Smooth muscle cell of bladder (primary cell): ENCODE measurements at places on chromosomes 5 and 9. TPM values are rescaled to one million over a fixed set of nuclear protein-coding genes. Genes with fewer than 3 reads are reported as not detected.

Gene KCNN2
- total RNA-seq = 0.43 and 0.55 TPM in 2 replicates

Gene GCNT4
- 4.3 and 6.5 TPM in 2 replicates for total RNA-seq

Gene ACTBL2
- total RNA-seq = 1.1 and 3.0 TPM in 2 replicates

Gene SUSD1
- 20.9 and 22.6 TPM in 2 replicates for total RNA-seq

Gene SLC23A1
- under 0.01 TPM in 1 of 2 replicates, not detected in the other for total RNA-seq

Gene LECT2
- total RNA-seq = not detected in 2 replicates

Gene FGF18
- total RNA-seq = not detected in 2 replicates

Gene MELK
- 5.0 and 6.0 TPM in 2 replicates for total RNA-seq

Gene TOMM5
- total RNA-seq = 125 and 136 TPM in 2 replicates

Gene STX17
- total RNA-seq = 14.5 and 16.5 TPM in 2 replicates

Gene IFNA21
- not detected in 2 replicates for total RNA-seq

Gene SPINK7
- total RNA-seq = not detected in 2 replicates

Gene CSF1R
- 0.14 and 0.46 TPM in 2 replicates for total RNA-seq

Gene GBGT1
- 6.8 and 7.8 TPM in 2 replicates for total RNA-seq

Gene DENND4C
- 43.4 and 47.1 TPM in 2 replicates for total RNA-seq

Gene EFNA5
- total RNA-seq = 0.14 and 1.3 TPM in 2 replicates

Gene TMOD1
- total RNA-seq = 0.57 and 0.74 TPM in 2 replicates

Gene SLIT3
- total RNA-seq = 4.6 and 18.5 TPM in 2 replicates

Gene CCDC171
- 1.7 and 2.3 TPM in 2 replicates for total RNA-seq

Gene NUTM2F
- not detected in 2 replicates for total RNA-seq

Gene CCNJL
- 0.14 and 0.18 TPM in 2 replicates for total RNA-seq

Gene FPGS
- 62.7 and 65.2 TPM in 2 replicates for total RNA-seq

Gene C9
- 0.18 TPM in 1 of 2 replicates, not detected in the other for total RNA-seq

Gene GABRA6
- not detected in 2 replicates for total RNA-seq

Gene LCN9
- total RNA-seq = not detected in 2 replicates

Gene KIF4B
- under 0.01 TPM in 1 of 2 replicates, not detected in the other for total RNA-seq

Gene TAF11L6
- total RNA-seq = not detected in 2 replicates

Gene CAVIN4
- total RNA-seq = 0.57 and 1.1 TPM in 2 replicates

Gene SPATA31D4
- not detected in 2 replicates for total RNA-seq

Gene PDE6A
- total RNA-seq = under 0.01 TPM in 1 of 2 replicates, not detected in the other

Gene ROPN1L
- 0.28 and 0.57 TPM in 2 replicates for total RNA-seq

Gene SHOC1
- total RNA-seq = under 0.01 TPM in 1 of 2 replicates, not detected in the other

Gene CLIC3
- 5.0 and 7.8 TPM in 2 replicates for total RNA-seq

Gene ERAP2
- total RNA-seq = 35.6 and 36.4 TPM in 2 replicates
